ENCODE measurements at places on chromosomes 1 and 21. TPM values are rescaled to one million over a fixed set of nuclear protein-coding genes. Genes with fewer than 3 reads are reported as not detected.

DNA sequence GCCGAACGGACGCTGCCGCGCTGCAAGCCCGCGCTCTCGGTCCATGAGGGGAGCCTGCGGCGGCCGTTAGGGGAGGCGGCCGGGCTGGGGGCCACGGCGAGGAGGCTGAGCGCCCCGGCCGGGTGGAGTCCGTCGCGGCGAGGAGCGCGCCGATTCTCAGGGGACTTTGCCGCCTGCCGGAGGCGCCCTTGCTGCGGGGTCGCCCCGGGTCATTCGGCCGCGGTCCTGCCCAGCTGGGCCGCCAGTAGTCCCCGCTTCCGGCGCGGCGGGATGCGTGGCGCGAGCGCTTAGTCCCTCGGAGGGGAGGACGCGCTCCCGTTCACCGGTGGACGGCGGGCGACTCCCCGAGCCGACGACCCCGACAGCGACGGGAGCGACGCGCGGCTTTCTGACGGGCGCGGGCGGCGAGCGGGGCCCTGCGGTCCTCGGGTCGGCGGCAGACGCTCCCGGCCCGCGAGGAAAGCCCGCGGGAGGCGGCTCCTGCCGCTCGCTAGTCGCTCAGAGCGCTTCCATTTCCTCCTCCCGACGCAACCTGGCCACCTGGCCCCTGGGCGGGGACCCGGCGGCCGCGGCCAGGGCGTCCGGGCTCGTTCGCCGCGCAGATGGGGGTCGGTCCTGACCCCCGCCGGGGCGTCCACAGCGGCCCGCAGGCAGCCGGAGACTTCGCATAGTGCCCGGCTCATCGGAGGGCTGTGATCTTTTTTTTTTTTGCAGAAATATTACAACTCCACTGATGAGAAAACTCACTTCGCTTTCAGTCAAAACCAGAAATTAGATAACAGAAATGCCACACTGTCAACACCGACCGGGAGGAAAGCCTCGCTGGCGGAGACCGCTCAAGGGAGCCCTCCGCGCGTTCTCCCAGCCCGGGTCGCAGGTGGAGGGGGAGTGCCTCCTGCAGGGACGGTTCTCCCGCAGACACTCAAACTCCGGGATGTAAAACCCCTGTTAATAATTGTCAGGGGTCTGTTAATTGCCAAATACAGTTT, 641 bp upstream of the ZBTB21 start:
- no peak for DNase-seq

- no peak for DNase-seq
These were observed 9.2 kb upstream of the PALMD start for GRCh38 chr1:99636647-99637175.

GRCh38 chr1:14941864-14942263, 211.7 kb upstream of the TMEM51 start:
- no peak for DNase-seq

The PCBP3 gene
- 1.1 TPM for total RNA-seq

DNA sequence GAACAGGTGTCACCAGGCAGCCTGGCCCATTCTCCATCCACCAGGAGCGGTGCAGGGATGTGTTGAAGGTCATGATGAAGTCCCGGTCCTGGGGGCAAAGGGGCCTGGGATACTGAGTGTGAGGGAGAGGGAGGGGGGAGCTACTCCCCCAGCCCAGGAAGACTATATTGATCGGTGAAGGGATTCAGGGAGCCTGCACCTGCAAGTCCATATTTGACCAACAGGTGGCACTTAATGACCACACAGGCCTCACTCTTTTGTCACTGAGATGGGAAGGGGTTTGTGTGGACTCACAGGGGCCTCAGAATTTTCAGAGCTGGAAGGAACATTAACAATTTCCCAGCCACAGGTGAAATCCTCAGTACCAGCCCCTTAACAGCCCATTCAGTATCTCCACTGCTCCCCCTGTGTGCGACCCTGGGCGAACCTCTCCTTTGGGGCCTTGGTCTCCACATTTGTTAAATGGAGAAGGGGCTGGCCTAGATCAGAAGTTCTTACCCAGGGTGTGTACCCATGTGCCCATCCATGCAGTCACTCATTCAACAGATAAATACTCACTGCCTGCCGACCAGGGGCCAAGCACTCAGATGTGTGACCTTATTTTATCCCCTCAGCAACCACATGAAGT, 55.6 kb downstream of the NKAIN1 start:
- peak; percentile 23 for DNase-seq

GRCh38 chr1:201460814-201461644, 8.0 kb downstream of the PHLDA3 start:
- no peak for DNase-seq

DNA sequence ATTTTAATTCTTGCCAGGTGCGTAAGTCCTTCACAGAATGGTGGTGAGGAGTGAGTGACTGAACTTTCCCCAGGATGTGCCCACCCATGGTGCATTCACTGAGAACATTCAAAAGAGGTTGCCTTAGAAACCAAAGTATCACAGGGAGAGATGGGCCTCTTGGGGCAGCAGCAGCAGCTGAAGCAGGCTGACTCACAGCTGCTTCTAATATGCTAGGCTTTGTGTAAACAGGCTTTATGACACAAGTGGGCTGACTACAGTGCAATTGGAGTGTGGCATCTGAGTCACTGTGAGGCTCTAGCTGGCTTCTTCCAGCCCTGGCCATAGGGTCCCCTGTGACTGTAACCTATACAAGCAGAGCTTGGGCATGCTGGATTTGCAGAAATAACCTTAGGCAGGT, 12.6 kb downstream of the PIGP start:
- peak; percentile 69 for DNase-seq

DNA sequence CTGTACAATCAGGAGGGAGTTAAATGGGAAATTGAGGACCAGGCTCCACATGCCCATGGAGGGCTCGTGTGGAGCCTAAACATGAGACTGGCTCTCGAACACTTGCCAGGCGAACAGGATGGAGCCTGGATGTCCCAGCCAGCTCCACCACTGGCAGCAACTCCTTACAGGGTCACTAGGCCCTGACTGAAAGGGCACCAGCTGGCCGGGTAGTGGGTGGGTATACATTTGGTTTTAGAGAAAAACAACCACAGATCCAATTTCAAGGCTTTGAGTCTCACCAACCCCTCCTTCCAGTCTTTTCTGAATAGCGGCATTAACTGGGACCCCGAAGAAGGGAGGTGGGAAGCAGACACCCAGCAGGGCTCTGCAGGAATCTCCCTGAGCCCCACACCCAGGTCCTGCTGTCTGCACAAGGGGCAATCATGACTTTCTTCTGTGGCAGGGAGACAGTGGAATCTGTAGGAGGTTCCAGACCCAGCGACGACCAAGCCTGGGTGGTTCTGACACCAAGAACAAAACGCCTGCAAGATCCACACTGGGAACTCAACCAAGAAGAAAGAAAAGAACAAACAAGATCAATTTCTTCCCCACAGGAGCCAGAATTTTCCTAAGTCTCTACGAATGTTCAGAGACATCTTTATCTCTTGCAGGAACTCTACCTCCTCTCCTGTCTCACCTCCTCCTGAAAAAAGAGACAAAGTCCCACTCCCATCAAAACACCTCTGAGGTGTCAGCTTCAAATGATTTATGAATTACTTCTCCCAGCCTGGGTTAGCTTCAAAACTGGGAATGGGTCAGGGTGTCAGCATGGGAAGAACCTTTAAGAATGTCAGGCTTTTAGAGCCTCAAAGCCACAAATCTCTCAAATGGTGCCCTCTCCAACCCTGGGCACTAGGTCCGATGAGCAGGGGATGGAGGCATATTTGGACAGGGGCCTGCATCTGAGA, 26.5 kb upstream of the SRP9 start:
- no peak for DNase-seq

DNA sequence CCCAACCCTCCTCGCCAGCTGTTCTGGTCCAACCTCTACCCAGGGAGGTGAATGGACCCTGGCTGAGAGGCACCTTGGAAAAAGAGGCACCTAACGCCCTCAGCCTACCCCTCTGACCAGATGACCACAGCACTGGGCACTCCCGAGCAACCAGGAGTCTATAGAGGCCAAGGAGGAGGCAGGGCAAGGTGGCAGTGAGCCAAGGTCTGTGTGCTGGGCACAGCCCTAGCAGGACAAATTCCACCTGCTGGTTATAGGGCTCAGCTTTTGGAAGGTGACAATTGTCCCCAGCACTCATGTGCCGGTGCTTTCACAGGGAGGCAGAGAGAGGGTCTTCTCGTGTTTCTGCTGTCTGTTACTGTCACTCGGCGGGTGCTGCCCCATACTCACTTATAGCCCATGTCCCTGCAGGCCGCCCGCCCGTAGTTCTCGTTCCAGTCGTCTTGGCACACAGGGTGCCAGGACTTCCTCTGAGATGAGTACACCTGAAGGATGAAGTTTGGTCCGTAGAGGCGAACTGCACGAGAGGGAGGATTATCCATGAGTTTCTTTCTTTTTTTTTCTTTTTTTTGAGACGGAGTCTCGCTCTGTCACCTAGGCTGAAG, 27.8 kb downstream of the TMPRSS2 start:
- no peak for DNase-seq

DNA sequence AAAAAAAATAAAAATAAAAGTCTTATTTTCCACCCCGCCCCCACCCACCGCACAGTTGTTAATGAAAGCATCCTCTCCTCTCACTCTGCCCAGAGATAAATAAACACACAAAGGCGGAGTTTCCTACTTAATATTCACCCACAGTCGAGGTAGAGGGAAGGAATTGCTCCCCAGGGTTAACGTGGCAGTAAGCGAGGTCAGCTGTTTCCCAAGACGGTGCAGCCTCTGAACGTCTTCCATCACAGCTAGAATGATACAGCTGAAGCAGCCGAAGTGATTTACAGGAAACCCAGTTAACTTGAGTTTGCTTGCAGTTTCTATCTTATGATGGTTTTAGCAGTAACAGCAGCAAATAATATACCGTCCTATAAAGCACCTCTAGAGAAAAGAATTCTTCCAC, 283.9 kb downstream of the PBX1 start:
- no peak for DNase-seq
